ENCODE measurements at places on chromosomes 12 and 14. TPM values are rescaled to one million over a fixed set of nuclear protein-coding genes. Genes with fewer than 3 reads are reported as not detected.

Gene SYT1
- total RNA-seq: 1.1 TPM

Gene TOMM20L
- total RNA-seq: not detected

Gene P2RX2
- total RNA-seq: 0.29 TPM

Gene POMT2
- 16.8 TPM for total RNA-seq

Gene MYO1H
- total RNA-seq: 2.0 TPM

DNA sequence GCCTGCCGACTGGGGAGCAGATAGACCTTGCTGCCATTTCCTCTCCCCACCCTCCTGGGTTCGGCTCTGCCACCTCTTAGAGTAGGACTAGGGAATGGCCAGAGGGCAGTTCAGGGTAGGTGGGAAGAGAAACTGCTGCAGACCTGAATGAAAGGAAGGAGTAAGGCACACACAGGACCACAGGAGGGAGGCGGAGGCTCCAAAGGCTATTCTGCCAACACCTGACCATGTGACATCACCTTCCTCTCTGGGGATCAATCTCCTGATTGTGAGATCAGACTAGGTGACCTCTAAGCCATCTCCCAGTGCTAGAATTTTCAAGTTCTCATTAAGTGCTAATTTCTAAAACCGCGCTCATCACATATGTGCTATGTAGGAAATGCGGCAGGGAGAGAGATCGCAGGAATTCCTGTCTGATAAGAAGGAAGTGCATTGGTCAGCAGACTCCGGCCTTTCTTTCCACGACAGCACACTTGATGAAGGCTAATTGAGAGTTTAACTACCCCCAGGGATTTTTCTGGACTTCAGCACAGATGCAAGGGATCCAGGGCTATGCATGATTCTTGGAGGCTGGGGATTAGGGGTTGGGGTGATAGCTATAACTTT, 11.5 kb upstream of the TSPAN11 start:
- no peak for DNase-seq

DNA sequence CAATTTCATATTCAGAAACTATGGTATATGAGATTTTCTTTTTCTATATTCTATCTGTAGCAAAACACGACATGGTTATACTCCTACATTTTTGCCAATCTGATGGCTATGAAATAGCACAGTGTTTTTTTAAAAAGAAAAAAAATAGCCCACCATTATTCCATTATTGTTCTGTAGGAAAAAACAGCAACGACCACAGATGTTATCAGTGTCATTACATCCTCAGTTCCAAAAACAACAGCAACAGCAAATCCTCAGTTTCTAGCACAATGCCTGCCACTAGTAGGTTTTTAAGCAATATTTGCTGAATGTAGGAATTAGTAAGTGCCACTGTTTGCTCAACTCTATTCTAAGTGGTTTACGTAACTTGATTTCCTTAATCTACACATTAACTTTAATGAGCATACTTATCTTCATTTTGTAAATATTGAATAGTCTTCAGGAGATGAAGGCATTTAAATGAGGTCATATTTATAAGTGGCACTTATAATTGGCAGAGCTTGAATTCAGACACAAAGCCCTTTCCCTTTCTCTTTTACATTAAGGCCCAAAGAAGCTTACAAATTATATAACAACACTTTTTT, 8.3 kb downstream of the RNASE6 start:
- no peak for DNase-seq

- DNase-seq: no peak
These were observed 335.0 kb downstream of the BCL11B start for GRCh38 chr14:98937021-98937420.

DNA sequence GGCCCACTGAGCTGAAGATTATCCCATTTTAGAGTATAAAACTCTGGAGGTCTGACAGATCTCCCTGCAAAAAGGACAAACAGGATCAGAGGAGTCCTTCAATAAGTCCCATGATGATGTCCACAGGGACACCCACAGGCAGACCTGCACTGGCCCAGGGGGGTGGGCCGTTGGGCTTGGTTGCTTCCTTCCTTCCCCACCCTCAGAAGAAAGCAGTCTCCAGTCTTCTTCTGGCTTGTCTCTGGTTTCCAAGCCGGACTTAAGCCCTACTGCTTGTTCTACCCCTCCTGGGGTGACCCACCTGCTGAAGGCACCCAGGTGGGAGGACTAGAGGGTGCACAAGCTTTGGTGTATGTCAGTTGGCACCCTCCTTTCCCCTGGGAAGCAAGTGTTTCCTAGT, 209.0 kb downstream of the ANO2 start:
- DNase-seq: no peak

DNA sequence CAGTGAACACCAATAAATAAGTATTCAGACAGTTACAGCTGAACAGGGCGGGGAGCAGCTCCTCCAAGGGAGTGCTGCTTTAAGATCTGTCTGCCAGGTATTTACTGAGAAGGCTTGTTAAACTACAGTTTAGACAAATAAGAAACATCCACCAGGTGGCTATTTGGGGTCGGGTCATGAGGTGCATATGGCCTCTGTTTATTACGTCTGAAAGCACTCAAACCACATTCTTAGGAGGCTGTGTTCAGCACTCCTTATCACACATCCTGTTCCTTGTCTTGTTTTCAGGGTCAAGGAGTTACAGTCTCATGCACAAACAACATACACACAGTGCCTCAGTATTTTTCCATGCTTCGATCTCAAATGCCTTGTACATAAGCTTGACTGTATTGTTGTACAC, 78.8 kb downstream of the KCNMB4 start:
- no peak for DNase-seq

DNA sequence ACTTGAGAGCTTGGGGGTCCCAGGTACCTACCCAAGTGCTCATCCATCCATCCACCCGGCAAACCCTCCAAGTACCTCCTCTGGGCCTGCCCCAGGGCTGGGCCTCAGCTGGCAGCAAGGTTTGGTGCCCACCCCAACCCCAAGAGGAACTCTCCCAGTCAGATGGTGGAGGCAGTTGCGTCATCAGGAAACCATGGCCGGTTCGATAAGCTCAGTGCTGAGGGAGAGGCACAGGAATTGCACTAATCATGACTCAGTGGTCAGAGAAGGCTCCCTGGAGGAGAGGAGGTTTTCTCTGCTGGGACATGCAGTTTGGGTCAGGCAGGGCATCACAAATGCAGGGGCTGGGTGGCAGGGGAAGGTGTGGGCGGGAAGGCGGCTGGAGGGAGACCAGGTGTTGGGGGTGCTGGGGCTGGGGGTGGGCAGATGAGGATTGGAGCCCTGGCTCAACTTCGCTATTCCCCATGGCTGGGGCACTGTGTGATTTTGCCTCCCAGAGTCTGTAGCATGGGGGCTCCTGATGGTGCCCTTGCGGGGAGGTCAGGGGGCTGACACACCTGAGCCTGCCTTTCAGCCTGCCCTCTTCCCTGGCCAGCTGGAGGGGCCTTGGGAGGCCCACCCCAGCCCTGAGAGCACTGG, 32.2 kb downstream of the SH2B3 start:
- DNase-seq: no peak

DNA sequence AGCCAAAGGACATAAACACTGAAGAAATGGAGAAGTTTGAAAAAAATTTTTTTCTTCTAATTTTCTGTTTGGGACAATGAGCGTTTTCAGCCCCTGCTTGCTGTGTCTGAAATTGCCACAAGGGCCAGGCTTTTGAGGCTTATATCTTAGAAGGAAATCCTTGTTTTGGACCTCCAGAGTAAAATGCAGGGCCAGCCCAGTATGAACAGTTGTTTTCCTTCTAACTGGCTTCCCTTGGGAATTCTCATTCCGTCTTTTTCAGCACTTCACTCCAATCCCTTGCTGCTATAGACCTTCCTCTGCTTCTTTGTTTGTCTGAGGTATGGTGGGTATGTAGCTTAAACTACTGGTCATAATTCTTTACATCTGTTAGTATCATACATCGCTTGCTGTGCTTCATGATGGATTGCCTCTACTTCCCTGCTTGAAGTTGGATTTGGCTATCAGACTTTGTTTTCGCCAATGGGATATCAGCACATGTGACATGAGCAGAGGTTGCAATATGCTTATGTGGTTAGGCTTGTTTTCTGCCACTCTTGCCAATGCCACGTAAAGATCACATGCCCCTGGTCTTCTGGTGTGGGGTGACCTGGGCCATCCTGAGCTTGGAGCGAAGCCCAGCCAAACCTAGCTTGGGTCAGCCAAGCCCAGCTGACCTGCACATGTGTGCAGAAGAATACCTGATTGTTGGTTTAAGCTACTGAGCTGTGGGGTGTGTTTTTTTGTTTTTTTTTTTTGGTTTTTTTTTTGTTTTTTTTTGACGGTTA, 64.7 kb downstream of the AVPR1A start:
- DNase-seq: no peak

DNA sequence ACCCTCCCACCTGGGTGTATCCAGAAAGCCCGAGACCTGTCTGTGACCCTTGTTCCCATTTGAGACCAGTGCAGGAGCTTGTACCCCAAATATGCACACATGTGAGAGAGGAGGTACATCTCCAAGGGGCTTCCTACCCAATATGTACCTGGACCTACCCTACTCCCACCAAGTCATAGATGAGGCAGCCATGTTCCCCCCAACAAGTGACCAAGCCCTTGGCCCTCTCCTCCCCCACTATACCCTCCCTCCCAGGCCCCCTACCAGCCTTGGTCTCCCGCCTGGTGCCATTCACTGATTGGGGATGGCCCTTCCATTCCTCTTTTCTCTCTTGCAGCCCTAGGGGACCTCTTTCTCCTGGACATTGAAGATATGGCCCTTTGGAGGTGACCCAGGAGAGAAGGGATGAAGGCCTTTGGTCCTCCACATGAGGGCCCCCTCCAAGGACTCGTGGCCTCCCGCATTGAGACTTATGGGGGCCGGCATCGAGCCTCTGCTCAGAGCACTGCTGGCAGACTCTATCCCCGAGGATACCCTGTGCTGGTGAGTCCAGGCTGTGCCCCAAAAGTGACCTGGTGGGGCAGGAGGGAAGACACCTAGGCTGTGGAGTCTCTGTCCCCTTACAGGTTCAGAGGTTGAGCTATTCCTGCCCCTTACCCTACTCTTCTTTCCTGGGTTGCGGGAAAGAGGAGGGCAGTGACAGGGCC, 1.5 kb downstream of the PLEKHG6 start:
- DNase-seq: no peak

DNA sequence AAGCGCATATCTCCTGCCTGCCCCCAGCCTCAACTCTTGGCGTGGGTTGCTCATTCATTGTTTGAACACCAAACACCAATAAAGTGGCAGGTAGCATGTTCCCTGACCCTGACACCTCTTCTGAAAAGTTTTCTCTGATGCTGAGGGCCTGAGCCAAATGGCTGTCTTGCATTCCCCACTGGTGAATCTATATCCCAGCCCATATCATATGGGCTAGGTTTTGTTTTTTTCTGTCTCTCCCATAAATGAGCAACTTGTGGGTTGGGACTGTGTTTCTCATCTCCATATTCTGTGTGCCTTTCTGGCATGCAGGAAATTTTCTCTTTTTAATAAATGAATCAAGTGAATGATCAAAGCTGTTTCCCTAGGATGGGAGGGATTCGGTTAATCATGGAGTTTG, 5.0 kb downstream of the MYO1A start:
- no peak for DNase-seq

- DNase-seq: no peak
These were observed 1091.8 kb upstream of the ATXN7L3B start for GRCh38 chr12:73445658-73446324.

DNA sequence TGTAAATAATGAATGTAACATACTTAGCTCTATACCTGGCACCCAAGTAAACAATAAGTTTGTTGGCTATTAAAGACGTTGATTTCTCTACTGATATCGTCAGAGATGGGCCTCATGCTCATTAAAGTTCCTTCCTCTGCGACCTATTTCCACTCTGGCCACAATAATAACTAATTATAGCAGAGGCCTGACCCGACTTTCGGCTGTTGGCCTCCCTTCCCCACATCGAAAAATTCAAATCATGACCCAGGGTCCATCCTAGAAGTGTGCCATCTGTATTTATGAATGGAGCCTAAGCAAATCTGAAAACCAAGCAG, 321 bp upstream of the USP30 start:
- DNase-seq: no peak

DNA sequence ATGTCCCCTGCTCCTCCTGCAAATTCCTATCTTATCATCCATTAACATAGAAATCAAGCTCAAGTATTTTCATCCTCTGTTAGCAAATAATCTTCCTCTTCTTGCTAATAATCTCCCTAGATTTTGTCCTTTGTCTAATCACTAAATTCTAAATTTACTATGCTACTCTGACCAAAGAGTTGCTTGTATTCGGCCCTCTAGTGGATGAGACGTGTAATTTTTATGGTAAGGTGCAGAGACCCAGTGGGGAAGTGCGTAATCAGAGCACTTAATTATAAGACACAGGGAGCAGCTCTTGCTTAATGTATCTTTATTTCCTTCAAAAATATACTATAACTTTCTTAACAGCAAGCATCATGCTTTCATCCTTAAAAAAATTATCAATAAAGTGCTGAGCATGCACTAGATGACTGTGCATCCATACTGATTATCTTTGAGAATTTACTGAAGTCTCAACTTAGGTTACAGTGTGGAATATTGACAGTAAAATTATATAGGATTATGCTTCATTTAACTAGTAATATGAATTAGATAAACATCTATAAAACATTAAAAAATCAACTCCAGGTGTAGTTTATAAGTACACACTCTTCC, 212.6 kb downstream of the SLC16A7 start:
- no peak for DNase-seq

- no peak for DNase-seq
These were observed 61.9 kb upstream of the AMN1 start for GRCh38 chr12:31790759-31791158.

DNA sequence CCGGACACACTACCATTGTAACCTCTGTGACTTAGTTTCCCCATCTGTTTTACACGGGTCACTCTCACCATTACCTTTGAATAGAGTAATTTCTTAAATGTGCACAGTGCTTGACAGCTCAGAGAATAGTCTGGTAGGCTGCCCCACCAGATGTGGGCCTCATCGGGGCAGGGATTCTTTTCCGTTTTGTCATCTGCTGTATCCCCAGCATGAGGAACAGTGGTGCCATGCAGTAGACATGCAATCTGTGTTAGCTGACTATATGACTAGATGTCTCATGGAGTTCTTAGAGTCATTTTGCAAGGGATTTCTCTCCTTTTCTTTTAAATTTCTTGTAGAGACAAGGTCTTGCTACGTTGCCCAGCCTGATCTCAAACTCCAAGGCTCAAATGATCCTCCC, 44.9 kb upstream of the PLEKHG3 start:
- no peak for DNase-seq

DNA sequence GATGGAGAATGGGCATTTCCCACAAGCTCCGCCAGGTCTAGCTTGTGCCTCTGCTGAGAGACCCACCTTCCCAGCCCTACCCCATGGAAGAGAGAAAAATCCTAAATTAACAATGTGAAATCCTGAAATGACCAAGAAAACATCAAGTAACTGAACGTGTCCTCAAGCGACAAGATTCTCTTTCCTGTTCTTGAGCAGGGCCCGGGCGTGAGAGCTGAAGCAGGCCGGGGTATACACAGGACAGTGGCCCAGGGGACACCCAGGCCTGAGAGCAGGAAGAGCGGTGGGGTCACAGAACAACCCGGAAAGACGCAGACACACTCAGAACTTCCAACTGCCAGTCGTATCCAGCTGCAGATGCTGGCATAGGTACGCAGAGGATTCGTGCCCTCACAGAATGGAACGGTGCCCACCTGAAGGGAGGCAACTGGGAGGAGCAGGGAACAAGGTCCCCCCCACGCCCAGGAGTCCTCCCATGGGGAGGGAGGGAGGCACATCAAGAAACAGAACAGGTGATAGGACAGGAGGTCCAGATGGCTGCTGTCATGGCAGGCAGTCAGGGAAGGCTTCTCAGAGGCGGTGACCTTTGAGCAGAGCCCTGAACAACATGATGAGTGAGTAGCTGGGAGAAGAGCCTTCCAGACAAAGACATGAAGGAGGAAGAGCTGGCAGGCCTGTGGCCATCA, 9.1 kb downstream of the RIMBP2 start:
- no peak for DNase-seq
